ENCODE measurements at places on chromosomes 13 and 19.

GRCh38 chr19:40726279-40726678 is 9.4 kb downstream of the ITPKC start:
- H3K27ac ChIP-seq: no peak overlapping the region
- no peaks in the 10 kb centered on the region for H3K27me3 ChIP-seq
- H3K36me3 ChIP-seq: peaks cover 76% of the 10 kb centered on the region
- DNase-seq: no peak
- H3K4me3 ChIP-seq: no peak overlapping the region

- peaks cover 5% of the 10 kb centered on the region for H3K4me1 ChIP-seq
- H3K27ac ChIP-seq: no peak overlapping the region
- DNase-seq: no peak
- no peaks in the 10 kb centered on the region for H3K27me3 ChIP-seq
- no peak overlapping the region for H3K4me3 ChIP-seq
Measured at GRCh38 chr13:102555914-102556553, 40.8 kb upstream of the TPP2 start.

- peaks cover 12% of the 10 kb centered on the region for H3K27me3 ChIP-seq
- peaks cover 23% of the 10 kb centered on the region for H3K36me3 ChIP-seq
- H3K4me1 ChIP-seq: peaks cover 20% of the 10 kb centered on the region
- H3K4me3 ChIP-seq: no peak overlapping the region
- DNase-seq: no peak
Measured at GRCh38 chr13:50344717-50345116, 329.5 kb downstream of the KCNRG start.

DNA sequence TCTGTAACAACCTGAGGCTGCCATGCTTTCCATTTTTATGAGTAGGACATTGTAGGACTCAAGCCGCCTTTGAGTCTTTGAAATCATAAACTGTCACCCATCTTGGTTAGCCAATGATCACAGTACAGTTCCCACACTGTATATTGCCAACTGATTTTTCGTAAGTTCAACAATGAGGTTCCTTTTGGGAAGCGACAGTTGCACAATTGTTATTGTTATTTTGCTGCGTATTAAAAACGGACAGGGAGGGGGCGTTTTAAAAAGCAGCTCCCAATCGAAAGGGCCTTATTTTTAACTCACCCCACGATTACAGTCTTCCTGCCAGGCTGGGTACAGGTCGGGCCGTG is 601 bp downstream of the SLC46A3 start:
- no peak overlapping the region for H3K27ac ChIP-seq
- H3K4me1 ChIP-seq: peaks cover 8% of the 10 kb centered on the region
- peak overlapping the region; percentile 88 for H3K4me3 ChIP-seq

GRCh38 chr19:6519289-6519688 is 11.5 kb upstream of the TNFSF9 start:
- no peak overlapping the region for H3K27ac ChIP-seq
- peaks cover 9% of the 10 kb centered on the region for H3K27me3 ChIP-seq
- no peak overlapping the region for H3K4me3 ChIP-seq
- peaks cover 31% of the 10 kb centered on the region for H3K4me1 ChIP-seq
- DNase-seq: no peak

DNA sequence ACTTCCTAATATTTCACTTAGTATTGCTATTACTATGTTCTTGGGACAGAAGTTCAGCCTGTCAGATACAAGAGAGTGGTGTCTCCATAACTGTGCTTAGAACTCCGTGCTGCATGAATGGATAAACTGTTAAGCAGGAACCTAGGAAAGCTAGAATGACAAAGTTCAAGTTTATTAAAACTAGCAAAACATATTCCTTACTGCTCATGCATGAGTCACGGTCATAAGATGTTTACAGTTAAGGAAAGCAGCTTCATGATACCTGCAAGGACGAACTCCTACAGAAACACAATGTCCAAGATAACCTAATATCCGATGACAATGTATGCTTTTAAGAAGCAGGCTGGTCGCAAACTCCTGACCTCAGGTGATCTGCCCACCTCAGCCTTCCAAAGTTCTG is 6.0 kb upstream of the ZNF765 start:
- H3K4me3 ChIP-seq: no peak overlapping the region
- peaks cover 15% of the 10 kb centered on the region for H3K4me1 ChIP-seq
- H3K27ac ChIP-seq: no peak overlapping the region
- no peaks in the 10 kb centered on the region for H3K27me3 ChIP-seq
- DNase-seq: no peak

- H3K4me3 ChIP-seq: no peak overlapping the region
- DNase-seq: no peak
- no peak overlapping the region for H3K27ac ChIP-seq
- no peaks in the 10 kb centered on the region for H3K27me3 ChIP-seq
- no peaks in the 10 kb centered on the region for H3K36me3 ChIP-seq
Measured at GRCh38 chr13:72198042-72198441, 331.0 kb upstream of the DACH1 start.

GRCh38 chr13:31111136-31111535 is 50.6 kb downstream of the HSPH1 start:
- no peaks in the 10 kb centered on the region for H3K36me3 ChIP-seq
- DNase-seq: no peak
- no peak overlapping the region for H3K27ac ChIP-seq
- H3K4me3 ChIP-seq: no peak overlapping the region
- peaks cover 4% of the 10 kb centered on the region for H3K27me3 ChIP-seq

- peak overlapping the region; percentile 99 for H3K27ac ChIP-seq
- H3K27me3 ChIP-seq: no peaks in the 10 kb centered on the region
- peaks cover 38% of the 10 kb centered on the region for H3K36me3 ChIP-seq
- DNase-seq: peak; percentile 47
Measured at GRCh38 chr19:802498-803098, 5.3 kb downstream of the PTBP1 start.

DNA sequence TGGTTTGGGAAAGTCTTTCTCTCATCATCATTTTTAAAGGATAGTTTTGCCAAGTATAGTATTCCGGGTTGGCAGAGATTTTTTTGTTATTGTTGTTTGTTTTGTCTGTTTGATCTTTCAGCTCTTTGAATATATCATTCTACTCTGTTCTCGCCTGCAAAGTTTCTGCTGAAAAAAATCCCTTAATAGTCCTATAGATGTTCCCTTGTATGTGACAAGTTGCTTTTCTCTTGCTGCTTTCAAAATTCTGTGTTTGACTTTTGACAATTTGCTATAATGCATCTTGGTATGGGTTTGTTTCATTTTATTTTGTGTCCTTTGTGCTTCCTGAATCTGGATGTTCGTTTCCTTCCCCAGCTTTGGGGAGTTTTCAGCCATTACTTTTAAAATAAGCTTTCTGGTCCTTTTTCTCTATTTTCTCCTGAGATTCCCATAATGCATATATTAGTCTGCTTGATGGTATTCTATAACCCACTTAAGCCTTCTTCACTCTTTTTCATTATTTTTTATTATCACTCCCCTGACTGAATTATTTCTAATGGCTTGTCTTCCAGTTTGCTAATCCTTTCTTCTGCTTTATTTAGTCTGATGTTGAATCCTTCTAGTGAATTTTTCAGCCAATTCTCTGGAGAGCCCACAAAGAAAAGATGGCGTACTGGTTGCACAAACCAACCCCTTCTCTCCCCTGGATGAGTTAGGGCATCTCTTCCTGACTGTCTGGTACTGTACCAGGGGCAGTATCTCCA is 14.6 kb downstream of the ZNF569 start:
- H3K4me3 ChIP-seq: no peak overlapping the region
- DNase-seq: no peak
- H3K27ac ChIP-seq: no peak overlapping the region

All from nephron progenitor cell (in vitro differentiated cells).